ENCODE measurements at places on chromosomes 6 and 20.

DNA sequence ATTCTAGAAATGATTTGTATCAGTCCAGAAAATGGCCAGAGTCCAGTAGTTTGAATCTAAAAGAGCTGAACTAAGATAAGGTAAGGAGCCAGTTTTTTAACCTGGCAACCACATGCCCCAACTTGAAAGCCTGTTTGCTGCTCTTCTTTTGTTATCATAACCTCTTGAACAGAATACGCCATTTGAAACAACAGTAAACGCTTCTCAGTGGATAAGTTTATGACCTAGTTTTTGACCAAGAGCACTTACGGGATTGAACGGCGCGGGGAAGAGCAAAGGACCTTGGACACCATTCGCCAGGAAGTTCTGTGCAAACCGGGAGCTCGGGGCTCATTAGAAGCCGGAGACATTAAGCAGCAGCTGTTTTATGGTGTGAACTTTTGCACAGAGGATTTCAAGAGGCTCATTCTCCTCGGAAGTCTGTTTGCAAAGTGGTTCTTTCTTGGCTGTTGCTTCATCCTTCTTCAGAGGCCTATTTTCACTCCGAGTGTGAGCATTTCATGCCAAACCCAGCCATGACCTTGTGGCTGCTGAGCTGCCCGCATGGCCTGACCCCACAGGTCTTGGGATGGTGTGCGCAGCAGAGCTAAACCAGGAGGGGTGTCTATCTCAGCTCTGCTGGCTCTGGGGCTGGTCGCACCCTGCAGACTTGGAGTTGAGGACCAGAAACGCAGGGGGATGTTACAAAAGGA is 215.1 kb downstream of the SOX4 start:
- no peak for DNase-seq

GRCh38 chr6:6600875-6601274 is 12.4 kb downstream of the LY86 start:
- no peak for DNase-seq

DNA sequence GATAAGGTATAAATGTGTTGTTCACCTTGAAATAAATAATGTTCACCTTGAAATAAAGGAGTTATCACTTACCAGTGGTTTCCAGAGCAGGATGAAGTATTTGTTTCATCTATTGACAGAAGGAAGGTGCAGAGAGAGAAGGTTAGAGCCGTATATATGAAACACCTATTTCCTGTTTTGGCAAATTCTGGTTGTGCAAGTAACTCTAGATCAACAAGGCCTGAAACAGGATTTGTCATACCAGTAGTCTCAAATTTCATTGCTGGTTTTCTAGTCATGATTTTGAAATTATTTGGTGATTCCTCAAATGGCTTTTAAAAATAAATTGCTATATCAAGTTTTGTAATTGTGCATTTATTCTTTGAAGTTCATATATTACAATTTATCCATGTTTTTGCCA is at the start of gene CRISP3:
Gene CRISP3 (minus strand): TSS at position 130 of the 400 bp plus-strand sequence. CDS start 21 bp downstream, at position 109.
- no peak for DNase-seq

GRCh38 chr20:14127514-14128223 is 132.4 kb downstream of the MACROD2 start:
- no peak for DNase-seq

GRCh38 chr6:144469144-144469575 is 184.0 kb downstream of the UTRN start:
- no peak for DNase-seq

DNA sequence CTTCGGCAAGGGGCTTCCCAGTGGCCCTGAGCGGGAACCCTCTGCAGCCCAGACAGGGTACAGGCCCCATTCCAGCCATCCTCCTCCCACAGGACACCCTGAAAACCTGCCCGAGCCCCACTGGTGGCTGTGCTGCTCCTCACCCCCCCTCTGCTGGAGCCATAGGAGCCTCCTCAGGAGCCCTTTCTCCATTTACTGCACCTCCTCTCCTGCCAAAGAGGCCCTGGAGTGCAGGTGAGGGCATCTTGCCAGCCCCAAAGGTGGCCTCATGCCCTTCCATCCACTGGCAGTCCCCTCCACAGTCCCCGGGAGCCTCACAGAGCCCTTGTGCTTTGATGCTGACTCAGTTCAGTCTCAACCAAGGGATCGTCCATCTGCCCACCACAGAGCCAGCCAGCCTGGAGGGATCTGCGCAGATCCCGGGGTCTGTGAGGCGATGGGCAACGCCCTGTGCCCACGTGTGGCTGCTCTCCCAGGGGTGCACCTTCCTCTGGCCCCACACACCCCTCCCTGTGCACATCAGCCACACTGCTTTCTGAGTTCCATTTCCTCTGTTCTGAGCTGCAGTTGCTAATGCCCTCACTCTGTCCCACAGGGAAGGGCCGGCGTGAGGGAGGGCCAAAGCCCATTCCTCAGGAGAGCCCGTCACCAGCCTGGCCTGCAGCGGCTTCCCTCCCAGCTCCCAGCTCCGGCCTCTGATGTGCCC is 228.5 kb downstream of the DLL1 start:
- no peak for DNase-seq

DNA sequence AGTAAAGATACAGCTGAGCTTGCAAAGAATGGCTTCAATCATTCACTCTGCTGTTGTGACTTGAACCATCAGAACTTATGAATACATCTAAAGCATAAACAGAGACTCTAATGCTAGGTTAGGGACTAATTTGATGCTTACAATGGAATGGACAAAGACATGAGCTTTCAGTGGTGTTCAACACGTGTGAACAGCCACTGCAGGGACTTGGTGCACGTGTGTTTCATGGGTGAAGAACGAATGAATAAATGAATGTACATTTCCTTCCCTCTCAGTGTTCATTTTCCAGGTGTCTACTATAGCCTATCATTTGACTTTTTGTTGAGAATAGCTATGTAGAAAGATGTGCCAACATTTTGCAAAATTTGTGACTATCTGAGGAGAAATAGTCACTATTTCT is 98.3 kb downstream of the VIP start:
- DNase-seq, result no peak

DNA sequence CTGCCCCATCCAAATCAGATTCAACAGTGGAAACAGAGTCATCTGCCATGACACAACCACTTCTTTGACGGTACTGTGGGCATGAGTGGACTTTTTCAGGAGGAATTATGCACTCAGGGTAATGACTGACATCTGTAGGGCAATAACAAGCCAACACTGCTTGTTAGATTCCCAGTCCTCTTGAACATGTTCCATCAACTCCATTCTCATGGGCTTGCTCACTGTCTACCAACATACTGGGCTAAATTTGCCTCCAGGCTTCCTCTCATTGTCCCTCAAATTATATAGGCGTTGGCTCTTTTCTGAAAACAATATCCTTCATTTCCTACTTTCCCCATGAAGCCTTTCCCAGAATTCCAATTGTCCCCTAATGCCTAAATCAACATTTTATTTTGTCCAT is 43.1 kb downstream of the ANKEF1 start:
- DNase-seq, result no peak

- DNase-seq, result no peak
Measured at GRCh38 chr6:26544473-26544872, 6.3 kb downstream of the HMGN4 start.

DNA sequence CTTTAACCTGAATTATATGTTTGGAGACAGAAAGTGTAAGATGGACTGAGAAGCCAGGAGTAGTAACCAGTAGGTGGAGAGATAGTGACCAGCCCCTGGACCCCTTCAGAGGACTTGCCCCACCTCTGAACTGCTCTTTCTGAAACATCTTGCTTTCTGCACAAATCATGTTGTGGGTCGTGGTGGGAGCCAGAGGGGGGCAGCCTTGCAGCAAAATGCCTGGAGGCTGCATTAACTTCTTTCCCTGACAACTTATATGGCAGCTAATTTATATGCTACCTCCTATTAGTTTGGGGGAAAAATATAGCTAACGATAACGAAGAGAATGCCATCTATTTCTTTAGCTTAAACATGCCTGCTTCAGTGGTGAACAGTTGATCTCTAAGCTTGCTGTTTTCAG is 859.8 kb downstream of the MAFB start:
- DNase-seq, result peak; percentile 41

GRCh38 chr20:61499859-61500554 is 247.9 kb downstream of the CDH4 start:
- no peak for DNase-seq

DNA sequence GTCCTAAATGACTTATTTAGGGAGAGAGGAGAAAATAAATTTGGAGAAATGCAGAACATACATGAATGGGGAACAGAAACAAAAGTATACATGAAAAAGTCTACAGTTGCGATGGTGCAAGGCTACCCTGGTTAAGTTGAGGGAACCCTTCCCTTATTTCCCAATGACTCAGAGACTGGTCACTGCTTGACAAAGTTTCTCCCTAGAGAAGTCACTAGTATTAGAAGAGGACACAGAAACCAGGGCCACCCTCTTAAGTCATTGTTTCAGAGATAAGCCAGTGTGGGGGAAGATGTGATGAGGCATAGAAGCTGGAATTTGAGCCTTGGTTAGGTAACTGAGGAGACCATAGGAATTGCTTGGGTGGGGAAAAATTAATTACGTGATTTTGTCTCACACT is 24.4 kb upstream of the EDN1 start:
- DNase-seq, result no peak

DNA sequence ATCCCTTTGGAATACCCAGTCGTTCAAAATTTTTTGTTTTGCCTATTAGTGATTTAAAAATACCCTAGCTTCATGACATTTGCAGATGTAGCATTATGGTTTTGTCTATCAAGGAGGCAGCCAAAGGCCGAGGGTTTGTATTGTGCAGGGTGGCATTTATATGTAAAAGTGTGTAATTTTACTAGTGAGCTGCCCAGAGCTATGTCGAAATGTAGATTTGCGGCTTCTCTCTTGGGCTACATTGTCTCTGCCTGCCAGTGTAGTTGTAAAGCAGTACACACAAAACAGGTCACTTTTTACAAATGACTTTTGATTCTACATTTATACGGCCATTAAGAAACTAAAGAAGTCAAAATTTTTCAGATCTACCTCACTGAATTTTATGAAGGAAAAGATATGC is 87.7 kb downstream of the TSHZ2 start:
- no peak for DNase-seq

DNA sequence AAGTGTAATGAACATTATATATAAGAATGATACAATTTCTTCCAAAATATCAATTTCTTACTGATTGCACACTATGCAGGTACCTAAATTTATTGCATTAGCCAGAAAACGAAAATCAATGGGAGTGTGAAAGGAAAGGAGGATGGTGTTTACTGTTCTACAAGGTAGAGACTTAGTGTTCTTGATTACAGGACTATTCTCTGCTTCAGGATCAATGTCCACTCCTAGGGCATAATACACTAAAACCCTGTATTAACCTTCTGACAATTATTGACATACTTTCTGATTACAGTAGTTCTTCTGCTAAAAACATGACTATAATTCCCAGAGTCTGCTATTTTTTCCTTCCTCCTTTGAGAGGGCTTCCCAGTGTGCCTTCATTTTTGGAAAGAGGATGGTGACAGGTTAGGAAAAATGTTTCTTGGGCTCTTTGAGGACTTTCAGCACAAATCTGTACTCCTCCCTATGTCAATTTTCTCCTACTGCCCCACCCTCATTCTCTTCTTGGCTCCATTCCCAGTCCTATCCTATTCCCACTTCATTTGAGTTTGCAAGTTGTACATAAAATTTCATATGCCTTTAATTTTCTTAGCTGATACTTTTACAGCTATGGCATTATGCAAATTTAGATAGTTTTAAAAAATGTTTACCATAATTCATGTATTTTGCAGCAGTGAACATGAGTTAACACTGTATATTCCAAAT is 278.9 kb downstream of the CENPW start:
- DNase-seq, result no peak

DNA sequence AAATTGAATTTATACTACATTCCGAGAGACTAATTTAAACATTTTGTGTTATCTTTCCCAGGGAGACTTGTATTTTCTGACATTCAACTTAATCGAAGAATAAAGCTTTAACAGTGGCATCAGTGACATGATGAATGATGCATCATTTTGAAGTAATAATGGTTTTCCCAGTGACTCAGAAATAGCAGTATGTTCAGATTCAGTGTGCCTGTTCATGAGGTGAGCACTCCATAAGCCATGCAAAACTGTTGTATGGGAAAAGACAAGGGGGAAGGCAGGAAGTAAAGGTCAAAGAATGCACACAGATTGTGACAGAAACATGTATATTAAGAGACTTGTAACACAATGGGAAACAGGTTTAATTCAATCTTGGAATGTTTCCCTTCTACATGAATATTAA is 1348.2 kb upstream of the GJE1 start:
- no peak for DNase-seq

DNA sequence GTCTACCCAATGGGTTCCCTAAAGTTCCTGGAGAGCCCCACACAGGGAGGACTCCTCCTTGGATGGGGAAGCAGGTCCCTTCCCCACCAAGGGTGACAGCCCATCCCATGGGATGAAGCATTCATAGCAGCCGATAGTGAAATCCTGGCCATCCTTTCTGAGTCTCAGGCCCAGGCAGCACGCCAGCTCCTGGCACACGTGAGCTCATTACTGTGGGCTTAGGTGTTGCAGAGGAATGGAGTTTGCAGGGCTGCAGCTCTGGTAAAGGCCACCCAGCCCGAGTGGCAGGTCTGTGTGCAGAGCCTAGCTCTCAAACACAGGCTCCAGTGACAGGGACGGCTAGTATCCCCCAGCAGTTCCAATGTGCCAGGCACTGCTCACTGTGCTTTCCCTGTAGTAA is 31.0 kb downstream of the SIRPA start:
- no peak for DNase-seq

DNA sequence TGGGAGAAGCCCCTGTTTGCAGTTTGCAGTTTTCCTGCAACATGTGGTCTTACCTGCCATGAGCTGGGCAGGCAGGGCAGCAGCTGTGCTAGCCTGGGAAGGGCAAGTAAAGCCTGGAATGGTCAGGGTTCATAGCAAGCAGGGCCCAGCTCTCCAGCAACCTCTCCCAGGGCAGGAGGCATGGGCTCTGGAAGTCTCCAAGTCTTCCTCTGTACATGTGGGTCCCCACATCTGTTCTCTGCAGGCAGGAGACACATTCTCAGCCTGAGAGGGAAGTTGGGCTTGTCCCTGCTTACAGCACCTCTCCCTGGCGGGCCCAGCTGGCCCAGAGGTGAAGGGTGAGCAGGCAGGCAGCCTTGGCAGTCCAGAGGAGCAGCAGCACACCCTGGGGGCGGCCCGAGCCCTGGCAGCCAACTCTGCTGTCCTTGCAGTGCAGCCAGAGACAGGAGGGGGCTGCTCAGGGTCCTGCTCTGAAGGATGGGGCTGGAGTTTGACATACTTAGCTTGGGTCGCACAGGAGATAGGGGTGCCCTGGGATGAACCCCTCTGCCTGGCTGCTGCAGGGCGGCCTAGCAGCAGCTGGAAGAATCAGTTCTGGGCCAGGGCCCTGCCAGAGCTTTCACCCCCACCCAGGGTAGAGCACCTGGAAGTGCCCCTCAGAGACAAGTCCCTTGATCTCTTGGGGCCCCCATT is 176.0 kb downstream of the MRPL14 start:
- DNase-seq, result peak; percentile 85

- no peak for DNase-seq
Measured at GRCh38 chr6:11778036-11778435, 567 bp downstream of the ADTRP start.

DNA sequence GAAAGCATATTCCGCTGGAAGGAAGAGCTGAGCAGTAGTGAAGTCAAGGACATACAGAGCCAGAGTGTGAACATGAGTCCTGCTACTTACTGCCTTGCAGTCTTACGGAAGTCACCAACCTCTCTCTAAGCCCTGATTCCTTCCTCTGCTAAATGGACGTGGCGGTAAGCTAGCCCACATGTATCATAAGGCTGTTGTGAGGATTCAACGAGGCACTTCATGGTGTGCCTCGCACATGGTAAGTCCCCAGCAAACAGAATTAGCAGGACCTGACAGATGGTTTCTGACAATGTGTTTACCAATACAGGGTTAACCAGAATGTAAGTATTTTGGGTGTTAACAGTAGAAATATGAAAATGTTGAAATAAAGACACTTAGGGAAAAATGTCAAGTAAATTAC is 93.2 kb downstream of the IRF4 start:
- DNase-seq, result no peak

- no peak for DNase-seq
Measured at GRCh38 chr20:37839432-37839827, 63.5 kb upstream of the VSTM2L start.
